ENCODE measurements at places on chromosomes 4 and X.

- no peak for DNase-seq
These were observed 28.6 kb downstream of the FAM241A start for GRCh38 chr4:112173593-112174558.

GRCh38 chrX:49992853-49993252, 70.5 kb downstream of the CLCN5 start:
- no peak for DNase-seq

- DNase-seq: no peak
These were observed 265.3 kb downstream of the BANK1 start for GRCh38 chr4:102055805-102056204.

DNA sequence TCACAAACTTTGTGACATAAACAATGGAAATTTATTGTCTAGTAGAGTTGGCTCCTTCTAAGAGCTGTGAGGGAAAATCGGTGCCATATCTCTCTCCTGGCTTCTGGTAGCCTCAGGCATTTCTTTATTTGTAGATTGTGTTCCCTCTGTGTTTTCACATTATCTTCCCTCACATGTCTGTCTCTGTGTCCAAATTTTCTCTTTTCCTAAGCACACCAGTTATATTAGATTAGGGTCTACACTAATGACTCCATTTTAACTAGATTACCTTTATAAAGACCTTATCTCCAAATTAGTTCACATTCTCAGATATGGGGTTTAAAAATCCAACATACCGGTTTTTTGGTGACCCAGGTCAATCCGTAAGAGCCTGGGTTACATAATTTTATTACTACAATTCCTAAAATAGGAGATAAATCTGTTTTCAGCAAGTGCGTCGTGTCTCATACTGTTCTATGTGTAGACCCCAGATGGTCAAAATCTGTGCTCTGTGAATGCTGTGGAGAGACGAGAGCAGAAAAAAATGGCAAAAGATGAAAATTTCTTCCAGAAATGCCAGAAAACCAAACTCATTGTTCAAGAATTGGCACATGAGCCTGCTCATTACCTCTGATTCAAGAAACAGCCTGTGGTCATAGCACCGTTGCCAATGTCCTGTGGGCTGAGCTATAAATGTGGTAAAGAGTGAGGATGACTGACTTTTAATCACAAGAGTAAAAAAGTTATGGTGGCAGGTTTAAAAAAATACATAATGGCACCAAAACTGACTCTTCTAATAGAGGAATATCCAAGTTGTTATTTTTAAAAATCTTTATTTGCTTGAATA, 574.7 kb downstream of the PCDH7 start:
- no peak for DNase-seq

- no peak for DNase-seq
These were observed 15.3 kb downstream of the BMX start for GRCh38 chrX:15515931-15516330.

DNA sequence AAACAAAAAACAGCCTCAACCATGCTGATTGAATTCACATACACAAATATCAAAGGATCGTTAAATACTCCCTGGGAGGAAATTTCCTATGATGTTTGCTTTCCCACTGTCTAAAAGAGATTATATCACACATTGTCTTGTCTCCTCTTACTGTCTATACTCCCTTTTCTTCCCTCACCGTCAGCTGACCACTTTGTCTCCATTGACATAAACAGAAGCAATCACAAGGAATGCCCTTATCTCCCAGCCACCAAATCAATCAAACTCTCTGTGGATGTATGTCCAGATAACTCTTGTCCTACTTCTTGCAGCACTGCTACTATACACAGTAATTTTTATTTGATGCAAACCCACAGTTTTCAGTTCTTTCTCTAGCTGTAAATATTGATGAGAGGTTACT, 12.2 kb upstream of the NUDT9 start:
- no peak for DNase-seq

DNA sequence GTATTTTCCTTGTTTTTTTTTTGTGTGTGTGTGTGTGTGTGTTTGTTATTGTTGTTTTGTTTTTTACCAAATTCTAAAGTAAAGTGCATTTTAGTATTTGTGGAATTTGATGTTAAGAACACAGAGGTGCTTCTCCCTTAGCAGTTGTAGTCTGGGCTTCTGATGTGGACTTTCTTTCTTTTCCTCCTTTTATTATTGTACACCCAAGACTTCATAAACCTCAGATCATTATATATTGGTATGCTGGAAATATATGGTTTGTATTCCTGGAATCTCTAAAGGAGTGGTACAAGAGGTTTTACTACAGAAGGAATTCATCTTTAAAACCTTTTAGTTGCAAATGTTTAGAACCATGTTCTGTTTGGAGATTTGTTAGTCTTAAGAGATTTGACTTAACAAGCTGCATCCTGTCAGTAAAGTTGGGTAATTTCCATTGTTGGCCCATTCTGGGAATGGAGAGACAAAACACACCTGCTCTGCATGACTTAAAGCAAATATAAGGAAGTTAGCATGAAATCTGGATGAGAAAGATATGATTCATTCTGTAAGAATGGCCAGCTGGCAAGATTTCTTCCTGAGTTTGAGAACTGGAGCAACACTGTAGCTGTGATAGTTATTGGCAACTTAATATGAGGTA, 64.0 kb downstream of the SMAD1 start:
- DNase-seq: no peak

GRCh38 chr4:153512952-153513500, 46.9 kb downstream of the TMEM131L start:
- DNase-seq: no peak

- DNase-seq: no peak
These were observed 2.2 kb downstream of the NKX6-1 start for GRCh38 chr4:84496706-84497503.

DNA sequence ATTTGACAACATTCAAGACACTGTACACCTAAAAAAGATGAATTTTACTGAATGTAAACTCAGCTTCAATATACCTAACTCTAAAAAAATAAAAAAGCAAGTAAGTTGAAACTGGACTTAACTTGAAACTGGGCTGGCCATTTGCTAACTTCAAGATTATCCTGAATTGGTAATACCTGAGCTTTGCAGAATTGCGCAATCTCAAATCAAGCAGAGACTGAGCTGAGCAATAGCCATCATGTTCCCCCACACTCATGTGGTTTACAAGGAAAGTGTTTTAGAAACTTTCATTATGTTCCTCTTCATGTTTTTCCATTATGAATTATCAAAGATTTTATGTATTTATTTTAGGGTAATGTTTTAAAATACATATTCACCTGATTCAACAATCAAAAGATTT, 38.7 kb downstream of the ANXA5 start:
- DNase-seq: no peak

DNA sequence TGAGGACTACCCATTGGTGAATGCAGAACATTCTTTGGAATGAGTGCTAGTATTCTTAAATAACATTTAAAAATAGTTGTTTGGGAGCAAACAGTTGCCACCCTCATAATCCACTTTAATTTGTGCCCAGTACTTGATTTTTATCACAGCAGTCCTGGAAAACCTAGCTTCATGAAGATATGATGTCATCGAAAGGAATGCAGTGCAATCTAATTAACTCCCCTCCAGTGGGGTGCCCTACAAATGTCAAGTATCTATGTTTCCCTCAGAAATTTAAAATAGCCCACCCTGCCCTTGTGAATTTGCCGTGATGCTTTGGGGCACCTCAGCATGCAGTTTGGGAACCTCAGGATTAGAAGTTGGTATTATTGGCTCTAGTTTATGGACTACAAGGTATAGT, 5.4 kb downstream of the RAB9A start:
- DNase-seq: no peak

GRCh38 chrX:1545776-1546408, 8.9 kb upstream of the P2RY8 start:
- no peak for DNase-seq

Measured in stimulated activated CD4-positive, alpha-beta T cell treated with anti-CD3 and anti-CD28 coated beads, Interleukin-1b, Interleukin-23, amount 100 ng/mL, for 24 hours (primary cell).